ENCODE measurements at places on chromosomes 6 and 20. TPM values are rescaled to one million over a fixed set of nuclear protein-coding genes. Genes with fewer than 3 reads are reported as not detected.

CPXM1 gene
- total RNA-seq, result not detected

DNA sequence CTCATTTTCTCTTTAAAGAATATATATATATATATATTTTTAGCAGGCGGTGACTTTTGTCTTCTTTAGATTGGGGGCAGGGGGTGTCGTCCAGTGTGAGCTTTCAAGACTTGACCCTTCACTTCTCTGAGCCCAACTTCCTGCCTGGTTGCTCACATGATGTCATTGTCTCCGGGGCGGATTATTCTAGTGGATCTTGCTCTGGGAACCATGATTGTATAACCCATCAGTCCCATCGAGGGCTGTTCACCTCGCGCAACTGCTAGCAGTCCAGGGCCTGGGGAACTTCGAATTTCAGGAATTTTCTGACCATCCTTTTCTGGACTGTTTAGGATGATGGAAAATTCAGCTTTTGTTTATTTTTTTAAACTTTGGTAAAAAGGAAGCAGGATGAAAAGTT is 1.0 kb downstream of the IGF2R start:
- H3K4me3 ChIP-seq, result peak overlapping the region; percentile 81
- H3K4me1 ChIP-seq, result peaks cover 19% of the 10 kb centered on the region
- peak overlapping the region; percentile 36 for H3K27ac ChIP-seq
- no peaks in the 10 kb centered on the region for H3K27me3 ChIP-seq

- H3K27me3 ChIP-seq, result no peaks in the 10 kb centered on the region
- H3K36me3 ChIP-seq, result peaks cover 52% of the 10 kb centered on the region
- H3K27ac ChIP-seq, result no peak overlapping the region
- no peak overlapping the region for H3K4me3 ChIP-seq
- peaks cover 5% of the 10 kb centered on the region for H3K4me1 ChIP-seq
Measured at GRCh38 chr20:44942264-44942973, 17.8 kb downstream of the TOMM34 start.

- no peak overlapping the region for H3K27ac ChIP-seq
- no peaks in the 10 kb centered on the region for H3K36me3 ChIP-seq
- H3K4me3 ChIP-seq, result no peak overlapping the region
- no peaks in the 10 kb centered on the region for H3K4me1 ChIP-seq
Measured at GRCh38 chr6:38997128-38997761, 51.3 kb upstream of the GLP1R start.

DNA sequence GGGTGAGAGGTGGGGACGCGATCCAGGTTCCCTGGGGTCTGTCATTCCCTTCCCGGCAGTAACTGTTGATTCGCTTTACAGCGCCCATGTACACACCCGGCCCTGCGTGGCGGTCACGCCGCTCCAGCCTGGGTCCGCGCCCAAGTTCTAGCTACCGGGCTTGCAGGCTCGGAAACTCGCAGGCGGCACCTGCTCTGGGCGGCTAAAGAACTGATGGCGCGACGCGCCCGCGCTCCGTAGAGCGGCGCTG is 1.4 kb upstream of the POU3F2 start:
- H3K27me3 ChIP-seq, result peaks cover 66% of the 10 kb centered on the region
- peak; percentile 63 for DNase-seq
- H3K36me3 ChIP-seq, result no peaks in the 10 kb centered on the region
- 0 out of 2 replicates have a peak overlapping the region, but pooled peaks have one; percentile 11 for H3K27ac ChIP-seq
